ENCODE measurements at places on chromosomes 7 and 10.

- DNase-seq = no peak
Observed at GRCh38 chr7:17404006-17404405, 105.6 kb downstream of the AHR start.

DNA sequence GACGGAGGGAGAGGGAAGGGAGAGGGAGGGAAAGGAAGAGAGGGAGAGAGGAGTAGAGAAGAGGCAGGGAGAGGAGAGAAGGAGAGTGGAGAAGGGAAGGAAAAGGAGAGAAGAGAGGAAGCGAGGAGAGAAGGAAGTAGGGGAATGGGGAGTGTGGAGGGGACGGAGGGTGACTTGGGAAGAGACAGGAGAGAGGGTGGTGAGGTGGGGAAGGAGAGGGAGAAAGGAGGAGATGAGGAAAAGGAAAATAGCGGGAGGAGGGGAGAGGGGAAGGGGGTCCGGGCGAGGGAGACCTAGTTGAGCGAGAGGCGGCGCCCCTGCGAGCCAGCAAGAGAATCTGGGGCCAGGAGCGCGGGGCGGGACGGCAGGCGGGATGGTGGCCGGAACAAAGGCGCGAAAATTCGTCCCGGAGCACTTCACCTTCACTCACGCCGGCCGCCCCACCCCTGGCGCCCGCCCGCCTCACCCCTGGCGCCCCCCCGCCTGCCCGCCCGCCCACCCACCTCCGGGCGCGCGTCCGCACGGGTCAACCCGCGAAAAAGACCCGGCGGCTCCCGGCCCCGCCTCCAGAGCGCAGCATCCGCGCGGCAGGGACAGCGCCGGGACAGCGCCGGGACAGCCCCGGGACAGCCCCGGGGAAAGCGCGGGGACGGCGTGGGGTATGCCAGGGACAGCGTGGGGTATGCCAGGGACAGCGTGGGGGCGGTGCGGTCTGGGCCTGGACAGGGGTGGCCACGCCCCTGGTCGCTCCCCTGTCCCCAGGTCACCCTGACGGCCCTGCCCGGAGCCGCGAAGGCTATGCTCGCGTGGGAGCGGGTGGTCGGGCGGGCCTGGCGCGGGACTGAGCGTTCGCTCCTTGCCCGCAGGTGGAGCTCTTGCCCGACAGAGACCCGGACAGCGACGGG is 4.2 kb downstream of the VSTM2A start:
- peak; percentile 83 for DNase-seq

DNA sequence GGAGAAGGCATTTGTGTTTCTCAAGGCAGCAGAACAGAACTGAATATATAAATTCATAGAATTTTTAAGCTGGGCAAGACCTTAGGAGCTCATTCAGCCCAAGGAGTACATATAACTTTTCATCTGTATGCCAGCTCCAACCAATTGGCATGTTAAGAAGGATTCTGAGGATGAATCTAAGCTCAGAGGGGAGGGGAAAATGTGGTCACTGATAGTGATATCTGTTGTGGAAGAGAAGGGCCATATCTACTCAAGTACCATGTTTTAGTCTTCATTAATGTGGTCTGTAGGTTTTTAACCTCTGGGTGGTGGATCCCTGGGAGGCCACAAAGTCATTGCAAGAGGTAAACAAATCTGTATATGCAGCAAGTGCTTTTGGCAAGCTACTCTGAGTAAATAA is 6.4 kb downstream of the CALD1 start:
- no peak for DNase-seq

DNA sequence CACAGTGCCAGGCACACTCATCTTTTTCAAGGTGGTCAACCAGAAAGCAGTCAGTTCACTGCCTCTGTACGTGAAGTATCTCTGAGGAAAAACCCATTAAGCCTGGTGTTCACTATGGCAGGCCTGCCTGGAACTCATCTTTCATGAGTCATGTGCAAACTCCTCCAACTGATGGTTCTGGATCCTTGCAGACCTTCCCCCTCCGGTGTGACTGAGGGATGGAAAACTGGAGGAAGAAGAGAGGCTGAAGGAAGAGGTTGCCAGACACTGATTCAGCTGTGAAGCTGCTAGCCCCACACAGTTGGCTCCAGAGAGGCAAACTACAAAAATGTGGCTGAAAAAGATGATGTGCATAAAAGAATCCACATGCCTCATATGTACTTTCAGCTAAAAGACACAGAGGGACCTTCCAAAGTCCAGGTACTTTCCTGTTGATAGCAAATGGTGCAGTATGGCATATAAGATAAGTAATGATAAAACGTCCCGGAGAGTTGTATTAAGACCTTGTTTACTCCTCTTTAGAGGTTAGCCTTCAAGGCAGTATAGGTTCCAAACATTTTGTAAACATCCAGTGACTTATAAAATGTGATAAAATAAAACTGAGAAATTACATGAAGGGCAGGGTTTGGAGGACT is 2.7 kb downstream of the CYP3A5 start:
- no peak for DNase-seq

GRCh38 chr7:144735505-144736276 is 100.2 kb downstream of the TPK1 start:
- DNase-seq = no peak

- DNase-seq = peak; percentile 44
Observed at GRCh38 chr10:77111611-77112550, 525.7 kb downstream of the KCNMA1 start.

GRCh38 chr10:130801784-130802183 is 509.7 kb downstream of the TCERG1L start:
- DNase-seq = no peak

- no peak for DNase-seq
Observed at GRCh38 chr7:113141803-113142202, 23.4 kb upstream of the SMIM30 start.

GRCh38 chr7:85030893-85031292 is 156.0 kb downstream of the SEMA3D start:
- DNase-seq = no peak

- no peak for DNase-seq
Observed at GRCh38 chr10:123884907-123885381, 6.7 kb downstream of the CPXM2 start.

DNA sequence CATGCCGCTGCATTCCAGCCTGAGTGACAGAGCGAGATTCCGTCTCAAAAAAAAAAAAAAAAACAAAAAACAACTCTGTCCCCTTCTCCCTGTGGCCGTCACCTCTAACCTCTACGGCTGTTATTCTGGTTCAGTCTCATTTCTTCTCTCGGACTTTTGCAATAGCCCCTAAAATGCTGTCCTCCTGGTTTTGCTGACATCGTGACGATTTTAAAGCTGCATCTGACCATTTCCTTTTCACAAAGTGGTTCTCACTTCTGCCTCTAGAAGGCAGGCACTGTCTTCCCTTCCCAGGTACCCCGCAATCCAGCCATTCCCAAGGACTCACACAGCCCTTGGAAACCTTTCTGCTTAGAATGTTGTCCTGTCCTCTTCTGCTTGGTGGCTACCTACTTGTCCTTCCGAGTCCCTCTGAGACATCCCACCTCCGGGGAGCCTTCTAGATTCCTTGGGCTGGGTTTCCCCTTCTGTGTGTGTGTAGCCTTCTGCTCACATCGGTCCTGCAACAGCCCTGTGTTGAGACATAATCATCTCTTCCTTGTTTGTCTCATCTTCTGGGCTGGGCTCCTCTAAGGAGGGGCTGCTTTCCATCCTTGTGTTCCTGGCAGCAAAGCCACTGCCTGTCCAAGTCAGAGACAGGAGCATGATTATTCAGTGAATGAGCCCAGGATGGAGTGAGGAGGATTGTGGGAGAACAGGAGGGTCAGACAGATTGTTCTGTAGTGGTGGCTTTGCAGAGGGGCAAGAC is 83.1 kb downstream of the GRK5 start:
- DNase-seq = no peak

- DNase-seq = no peak
Observed at GRCh38 chr10:17229717-17229966, 1.6 kb downstream of the VIM start.

DNA sequence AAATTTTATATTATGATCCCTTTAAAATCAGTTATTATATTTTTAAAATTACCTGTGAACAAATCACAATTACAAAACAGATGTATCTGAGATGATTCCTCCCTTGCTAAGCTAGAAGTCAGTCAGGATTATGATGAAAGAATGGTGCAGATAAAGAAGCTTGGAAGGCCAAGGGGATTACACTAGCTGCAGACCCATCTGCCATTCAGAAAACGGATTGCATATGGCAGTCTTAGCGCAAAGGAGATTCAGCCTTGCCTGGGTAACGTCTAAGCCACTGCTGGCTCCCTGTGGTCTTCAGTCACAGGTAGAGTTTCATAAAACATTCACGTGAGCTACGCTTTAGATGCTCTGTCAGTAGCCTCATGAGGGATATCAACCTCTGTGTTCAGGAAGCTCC is 222.2 kb downstream of the POU6F2 start:
- DNase-seq = no peak

GRCh38 chr10:132347211-132347930 is 15.4 kb downstream of the LRRC27 start:
- DNase-seq = no peak

DNA sequence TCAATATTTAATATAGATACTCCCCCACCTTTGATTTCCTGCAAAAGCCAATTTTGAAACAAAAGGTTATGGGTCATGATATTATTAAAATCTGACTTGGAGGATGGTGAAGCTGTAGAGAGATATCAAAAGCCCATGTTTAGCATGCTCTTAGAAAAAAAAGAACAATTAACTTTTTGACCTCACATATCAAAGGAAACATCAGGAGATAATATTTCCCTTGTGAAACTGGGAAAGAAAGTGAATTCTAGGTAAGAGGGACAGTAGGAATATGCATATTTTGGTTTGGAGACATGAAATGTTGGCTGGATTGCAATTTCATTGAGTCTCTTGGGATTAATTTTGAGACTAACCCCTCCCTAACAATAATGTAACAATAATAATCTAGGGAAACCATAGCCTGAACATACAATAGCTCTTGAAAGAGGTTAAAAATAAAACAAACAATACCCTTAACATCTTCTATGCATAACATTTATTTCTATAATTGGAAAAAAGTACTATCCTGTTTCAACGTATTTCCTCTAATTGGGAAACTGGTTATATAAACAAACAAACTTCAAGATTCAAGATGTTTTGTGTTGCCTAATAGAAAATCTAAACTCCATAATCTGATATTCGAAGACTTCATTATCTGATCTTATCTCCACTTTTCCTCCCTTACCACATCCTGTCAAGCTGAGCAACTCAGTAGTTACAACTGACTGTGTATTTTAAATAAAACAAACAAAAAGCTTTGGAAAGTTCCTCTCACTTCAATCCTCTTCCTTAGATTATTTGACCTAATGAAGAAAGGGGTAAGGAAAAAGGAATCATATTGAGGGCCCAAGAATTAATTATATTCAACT is 14.8 kb downstream of the TMEM26 start:
- no peak for DNase-seq

GRCh38 chr10:24104895-24105294 is 104.0 kb upstream of the KIAA1217 start:
- DNase-seq = no peak

DNA sequence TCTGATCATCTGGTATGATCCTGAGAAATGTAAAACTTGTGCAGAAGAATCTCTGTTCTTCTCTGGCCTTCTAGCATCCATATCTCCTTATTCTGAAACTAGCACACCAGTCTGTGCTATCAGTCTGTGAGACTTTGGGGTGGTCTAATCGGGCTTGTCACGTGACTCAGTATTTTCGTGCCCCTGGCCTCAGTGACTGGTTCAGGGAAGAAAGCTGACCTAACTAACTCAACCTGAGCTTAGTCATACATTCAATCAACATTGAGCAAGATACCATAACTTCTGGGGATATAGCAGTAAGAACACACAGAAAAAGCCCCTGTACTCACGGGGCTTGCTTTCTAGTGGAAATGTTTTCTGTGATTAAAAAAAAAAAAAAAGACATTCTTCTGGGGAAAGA is 109.3 kb downstream of the DKK1 start:
- no peak for DNase-seq

DNA sequence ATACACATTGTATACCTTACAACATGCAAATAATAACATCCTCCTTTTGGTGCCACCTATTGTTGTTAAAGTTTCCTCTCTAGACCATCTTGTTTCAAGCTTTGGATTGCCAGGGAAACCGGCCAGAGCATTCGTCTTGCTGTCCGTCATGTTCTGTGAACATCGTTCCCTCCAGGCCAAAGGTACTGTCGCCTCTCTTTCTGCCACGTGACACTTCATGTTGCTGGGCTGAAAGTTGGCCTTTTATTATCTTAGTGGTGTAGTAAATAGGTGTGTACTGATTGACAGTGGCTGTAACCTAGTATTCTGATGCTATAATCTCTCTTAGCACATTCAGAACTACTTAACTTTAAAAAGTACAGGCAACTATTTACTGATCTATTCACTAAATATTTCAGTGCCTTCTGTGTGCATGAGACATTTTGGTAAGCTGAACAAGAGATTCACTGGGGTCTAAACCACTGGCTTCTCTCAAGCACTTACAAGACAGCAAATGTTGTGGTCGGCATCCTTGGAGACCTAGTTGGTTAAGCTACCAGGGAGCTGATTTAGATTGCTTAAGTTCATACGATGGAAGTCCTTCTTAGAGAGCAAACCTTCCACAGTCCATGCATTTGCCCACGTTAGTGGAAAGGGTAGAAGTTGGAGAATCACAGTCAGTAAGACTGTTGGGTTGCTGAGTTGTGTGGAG is 52.4 kb downstream of the SHH start:
- no peak for DNase-seq

DNA sequence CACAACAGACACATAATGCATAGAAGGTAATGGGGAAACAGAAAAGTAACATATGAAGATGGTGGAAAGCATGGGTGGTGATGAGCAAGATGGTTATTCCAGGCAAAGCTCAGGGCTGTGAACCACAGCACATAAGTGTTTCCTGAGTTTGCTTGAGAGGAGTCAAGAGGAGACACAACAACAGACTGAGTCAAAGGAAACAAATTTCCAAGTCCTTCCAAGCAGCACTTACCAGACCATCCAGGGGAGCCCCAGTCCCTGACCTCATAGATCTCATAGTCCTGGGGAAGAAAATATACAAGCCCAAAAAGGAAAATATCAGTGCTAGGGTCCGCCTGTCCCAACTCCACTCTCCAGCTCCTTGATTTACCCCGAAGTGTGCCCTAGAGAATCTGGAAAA is 216.6 kb upstream of the FZD1 start:
- no peak for DNase-seq

DNA sequence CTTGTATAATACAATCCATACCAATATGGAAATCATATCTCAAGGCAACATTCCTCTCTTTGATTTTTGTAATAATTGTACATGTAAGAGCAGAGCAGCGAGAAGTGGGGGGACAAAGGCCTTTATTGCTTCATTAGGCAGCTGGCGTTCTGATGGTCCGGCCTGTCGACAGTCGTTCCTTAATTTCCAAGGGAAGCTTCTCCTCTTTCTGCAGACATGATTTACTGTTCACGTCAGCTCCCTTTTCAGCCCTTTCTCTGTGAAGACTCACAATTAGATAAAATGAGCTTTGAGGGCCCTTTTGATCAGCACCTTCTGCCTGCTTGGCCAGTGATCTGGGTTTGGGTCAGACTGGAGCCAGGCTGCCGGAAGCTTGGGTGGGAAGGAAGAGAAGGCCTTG is 65.6 kb upstream of the CTBP2 start:
- no peak for DNase-seq

DNA sequence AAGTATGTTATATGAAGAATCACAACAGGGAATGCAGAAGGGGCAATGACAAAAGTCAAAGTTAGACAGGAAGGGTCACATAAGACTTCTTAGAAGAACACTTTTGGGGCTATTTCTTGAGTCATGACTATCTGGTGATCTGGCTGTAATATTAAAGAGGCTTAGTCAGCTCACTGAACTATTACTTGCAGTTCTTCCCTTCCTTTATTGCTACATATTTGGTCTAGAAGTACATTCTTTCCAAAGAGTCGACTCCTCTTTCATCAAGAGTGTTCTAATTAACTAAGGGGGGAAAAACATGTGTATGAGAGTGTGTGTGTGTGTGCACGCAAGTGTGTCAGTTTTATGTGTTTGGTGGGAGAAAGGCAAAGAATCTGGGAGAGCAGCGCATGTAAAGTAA is 247.3 kb upstream of the LRRTM3 start:
- no peak for DNase-seq

All from Calu3 (cell line).